Activated CD8-positive, alpha-beta memory T cell treated with anti-CD3 and anti-CD28 coated beads for 1 hour (primary cell): ENCODE measurements at places on chromosomes 11 and 22.

DNA sequence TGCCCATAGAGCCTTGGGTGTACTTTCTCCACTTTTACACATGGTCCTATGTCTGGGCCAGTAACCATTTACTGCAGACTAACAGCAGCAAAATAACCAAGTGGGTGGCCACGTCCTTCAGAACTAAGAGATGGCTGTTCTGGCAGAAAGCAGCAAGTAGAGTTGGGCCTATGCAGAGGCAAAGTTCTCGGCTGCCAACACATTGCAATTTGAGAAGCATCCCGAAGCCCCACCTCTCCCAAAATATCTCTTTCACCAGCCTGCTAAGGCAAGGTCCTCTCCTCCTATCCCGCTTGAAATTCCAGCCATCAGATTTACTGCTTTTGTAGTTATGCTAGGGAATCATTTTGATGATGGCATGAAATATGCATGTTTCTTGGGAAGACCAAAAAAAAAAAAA, 118.5 kb upstream of the APOA1 start:
- DNase-seq, result no peak

GRCh38 chr22:28710576-28711191, 30.9 kb downstream of the CHEK2 start:
- DNase-seq, result no peak

GRCh38 chr11:66287889-66288670, 863 bp downstream of the YIF1A start:
- no peak for DNase-seq

GRCh38 chr11:118238421-118238820, 13.6 kb upstream of the JAML start:
- no peak for DNase-seq

GRCh38 chr11:79241205-79241851, 199.5 kb downstream of the TENM4 start:
- DNase-seq, result no peak

GRCh38 chr11:42490506-42490905, 821.3 kb upstream of the API5 start:
- DNase-seq, result no peak

- no peak for DNase-seq
Measured at GRCh38 chr22:47195156-47195483, 432.7 kb downstream of the TBC1D22A start.

GRCh38 chr11:76424379-76424778, 20.4 kb upstream of the EMSY start:
- no peak for DNase-seq

DNA sequence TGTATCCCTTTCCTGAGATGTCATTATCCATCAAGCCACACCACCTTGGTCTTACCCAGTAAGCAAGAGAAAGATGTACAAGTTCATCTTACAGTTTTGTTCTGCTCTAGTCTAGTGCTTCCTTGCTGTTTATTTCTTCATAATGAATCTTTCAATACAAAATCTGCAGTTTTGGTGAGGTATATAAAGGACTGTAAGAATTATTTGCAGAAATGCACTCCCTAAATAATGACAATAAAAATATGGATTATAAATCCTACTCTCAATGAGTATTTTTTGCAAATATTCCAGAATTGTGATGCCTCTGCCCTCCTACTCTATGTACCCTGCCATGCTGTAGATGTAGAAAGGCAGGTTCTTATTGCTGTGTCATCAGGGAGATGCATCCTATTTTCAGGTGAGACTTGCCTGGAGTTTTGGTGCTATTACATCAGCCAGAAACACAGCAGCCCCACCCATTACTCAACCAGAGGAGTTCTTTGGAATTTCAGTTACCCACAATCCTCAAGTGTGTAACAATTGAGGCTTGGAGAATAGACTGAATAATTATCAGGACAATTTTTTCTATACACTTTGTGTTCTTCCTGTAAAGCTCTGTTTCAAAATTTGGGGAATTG, at the start of gene OR10S1:
Gene OR10S1 (minus strand): TSS at position 51 of the 617 bp plus-strand sequence. CDS start 117 bp downstream, outside the sequence.
- no peak for DNase-seq

DNA sequence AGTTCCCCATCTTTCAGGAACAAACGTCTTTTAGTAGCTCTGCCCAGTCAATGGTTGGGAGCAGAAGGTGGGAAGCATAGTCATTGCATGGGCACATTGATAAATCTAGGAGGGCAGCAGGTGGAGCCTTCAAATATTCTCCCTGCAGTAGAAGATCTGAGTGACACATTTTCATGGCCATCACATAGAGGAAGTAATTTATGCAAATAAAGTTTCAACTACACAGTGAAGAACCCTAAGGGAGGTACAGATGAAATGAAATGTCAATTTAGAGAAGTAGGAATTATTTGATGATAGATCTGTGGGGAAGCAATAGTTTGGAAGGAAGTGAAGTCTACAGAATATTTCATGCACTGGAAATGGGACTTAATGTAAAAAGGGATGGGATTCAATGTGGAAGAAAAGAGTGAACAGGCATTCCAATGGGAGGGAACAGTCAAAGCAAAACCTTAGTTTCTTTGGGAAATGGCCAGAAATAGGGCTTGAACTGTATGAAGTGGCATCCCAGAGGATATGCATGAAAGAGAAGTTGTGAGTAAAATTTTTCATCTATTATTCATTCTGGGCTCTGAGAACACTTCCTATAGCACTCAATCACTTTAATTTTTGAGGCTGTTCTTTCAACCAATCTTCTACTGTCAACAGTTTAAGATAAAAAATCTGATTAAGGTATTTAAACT, 256.2 kb upstream of the LUZP2 start:
- no peak for DNase-seq

DNA sequence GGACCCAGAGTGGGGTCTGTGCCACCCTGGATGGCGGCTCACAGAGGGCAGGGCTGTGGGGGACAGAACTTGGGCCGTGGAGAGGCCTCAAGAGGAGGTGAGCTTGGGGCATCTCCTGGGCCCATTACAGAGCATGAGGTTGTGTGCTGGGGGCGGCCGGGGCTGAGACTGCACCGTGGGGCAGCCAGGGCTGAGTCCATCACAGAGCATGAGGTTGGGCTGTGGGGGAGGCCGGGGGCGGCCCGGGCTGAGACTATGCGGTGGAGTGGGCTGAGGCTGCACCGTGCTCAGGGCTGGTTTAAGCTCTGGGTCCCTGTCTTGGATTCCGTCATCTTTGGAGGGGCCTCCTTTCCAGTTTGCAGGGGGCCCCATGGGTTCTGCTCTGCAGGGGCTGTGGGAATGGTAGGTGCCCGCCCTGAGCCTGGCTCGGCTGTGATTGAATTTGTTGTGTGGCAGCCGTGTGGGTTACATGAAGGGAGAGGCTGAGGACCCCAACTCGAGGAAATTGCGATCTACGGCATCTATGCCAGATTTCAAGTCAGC, 38.1 kb upstream of the MUC5AC start:
- DNase-seq, result no peak

GRCh38 chr11:93845181-93846092, 5.0 kb downstream of the VSTM5 start:
- DNase-seq, result no peak
